ENCODE measurements at places on chromosomes 13 and 19.

- DNase-seq, result no peak
Observed at GRCh38 chr13:43132257-43132656, 108.9 kb downstream of the DNAJC15 start.

- DNase-seq, result peak; percentile 49
Observed at GRCh38 chr19:6424195-6424938, at the start of gene KHSRP. TSS of gene KHSRP (minus strand) at chr19:6424811. CDS start at chr19:6424701, 110 bp downstream.

- DNase-seq, result no peak
Observed at GRCh38 chr13:94224670-94225069, 254.8 kb downstream of the DCT start.

DNA sequence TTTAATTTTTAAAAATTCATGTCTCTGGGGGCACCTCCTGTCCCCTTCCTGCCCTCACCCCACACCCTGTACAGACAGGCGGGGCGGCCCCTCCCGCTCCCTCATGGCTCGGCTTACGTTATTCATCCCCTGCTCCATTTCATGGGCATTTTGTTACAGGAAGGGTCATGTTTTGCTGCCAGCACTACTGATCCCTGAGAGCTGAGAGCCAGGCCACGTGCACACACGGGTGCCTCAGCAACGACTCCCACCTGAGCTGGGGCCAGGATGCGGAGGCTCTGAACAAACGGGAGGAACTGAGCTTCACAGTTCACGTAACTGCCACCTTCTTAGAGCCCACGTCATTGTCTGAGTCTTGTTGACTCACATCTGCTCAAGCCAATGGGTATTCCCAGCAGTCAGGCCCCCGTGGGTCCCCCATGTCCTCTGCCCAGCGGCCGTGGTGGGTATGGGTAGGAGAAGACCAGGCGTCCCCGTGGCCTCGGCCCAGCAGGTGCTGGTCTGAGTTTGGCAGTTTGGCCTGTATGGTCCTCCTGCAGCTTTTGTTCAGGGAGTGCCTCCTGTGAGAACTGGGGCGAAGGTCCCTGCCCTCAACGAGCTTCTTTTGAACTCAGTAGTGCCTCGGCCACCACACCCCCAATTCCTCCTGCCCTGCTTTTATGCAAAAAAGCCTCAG, 16.4 kb upstream of the TMEM255B start:
- no peak for DNase-seq

GRCh38 chr13:58767566-58767965, 1136.0 kb downstream of the PCDH17 start:
- no peak for DNase-seq

DNA sequence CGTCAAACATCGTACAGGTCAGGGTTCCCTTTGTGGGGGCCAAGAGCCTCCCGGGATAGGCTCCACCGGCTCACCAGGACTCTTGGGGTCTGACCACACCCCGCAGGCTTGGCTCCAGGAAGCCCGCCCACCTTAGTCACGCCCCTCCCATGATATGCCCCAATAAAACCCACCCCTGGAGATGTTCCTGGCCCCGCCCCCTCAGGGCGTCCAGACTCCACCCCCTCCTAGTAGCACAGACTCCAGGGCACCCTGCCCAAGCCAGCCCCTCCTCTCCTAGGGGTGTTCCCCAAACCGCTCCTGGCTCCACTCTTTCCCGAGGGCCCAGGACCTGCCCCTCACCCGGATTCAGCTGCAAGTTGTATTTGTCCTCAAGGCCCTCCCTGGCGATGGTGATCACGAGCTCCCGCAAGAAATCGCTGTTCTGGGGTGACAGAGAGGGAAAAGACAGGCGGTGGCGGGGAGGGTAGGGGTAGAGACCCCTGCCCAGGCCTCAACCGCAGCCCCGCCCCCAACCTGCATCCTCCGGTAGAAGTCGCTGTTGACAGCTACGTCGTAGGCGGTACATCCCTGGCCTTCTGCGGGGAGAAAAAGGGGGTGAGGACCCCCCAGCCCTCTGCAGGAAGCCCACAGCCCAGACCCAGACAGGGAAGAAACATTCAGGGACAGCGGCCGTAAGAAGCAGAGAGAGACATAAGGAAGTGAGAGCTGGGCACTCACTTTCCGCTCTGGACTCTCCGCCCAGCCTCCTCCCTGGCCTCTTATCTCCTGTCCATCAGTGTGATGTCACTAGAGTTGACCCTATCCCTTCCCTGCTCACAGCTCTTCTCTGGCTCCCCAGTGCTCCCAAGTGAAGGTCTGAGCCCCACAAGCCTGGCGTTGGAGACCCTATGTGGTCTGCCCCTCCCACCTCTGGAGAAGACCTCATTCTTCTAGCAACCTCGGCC, 3.9 kb downstream of the PIH1D1 start:
- DNase-seq, result peak; percentile 67

DNA sequence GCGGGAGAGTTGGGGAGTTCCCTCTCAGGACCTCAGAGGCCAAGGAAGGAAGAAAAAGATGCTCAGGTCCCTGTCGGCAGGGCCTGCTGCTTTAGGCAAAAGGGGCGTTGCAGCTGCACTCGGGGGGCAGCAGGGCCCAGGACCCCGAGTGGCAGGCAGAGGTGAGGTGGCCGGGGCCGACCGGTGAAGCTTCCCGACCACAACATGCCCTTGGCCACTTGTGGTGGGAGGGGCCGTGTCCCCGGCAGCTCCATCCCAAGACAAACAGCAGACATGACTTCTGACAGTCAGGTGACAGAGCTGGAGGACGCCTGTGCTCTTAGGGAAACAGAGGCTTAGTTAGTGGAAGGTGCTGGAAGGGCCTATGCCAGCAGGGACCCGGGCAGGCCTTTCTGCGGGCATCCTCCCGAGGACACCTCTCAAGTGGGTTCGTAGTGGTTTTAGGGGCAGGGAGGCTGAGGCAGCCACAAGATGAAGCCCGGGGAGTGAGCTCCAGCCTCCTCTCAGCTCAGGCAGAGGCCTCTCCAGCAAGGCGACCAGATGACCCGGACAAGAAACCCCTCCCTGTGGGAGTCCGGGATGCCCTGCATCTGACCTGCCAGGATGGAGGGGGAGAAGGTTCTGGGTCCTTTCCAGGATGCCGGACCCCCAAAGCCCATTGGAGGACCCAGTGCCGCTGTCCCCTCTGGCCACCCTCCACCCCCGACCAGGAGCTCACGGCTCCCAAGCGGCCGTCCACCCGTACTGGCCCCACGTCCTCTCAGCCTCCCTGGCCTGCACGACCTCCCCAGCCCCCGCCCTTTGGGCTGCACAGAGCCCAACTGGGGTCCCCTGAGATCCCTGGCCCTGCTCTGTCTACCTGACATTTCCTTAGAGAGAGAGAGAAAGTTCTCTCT, 24.2 kb downstream of the BTBD2 start:
- no peak for DNase-seq

- no peak for DNase-seq
Observed at GRCh38 chr13:46359714-46360113, 27.3 kb downstream of the RUBCNL start.

GRCh38 chr13:35957996-35958395, 173.2 kb downstream of the DCLK1 start:
- DNase-seq, result no peak

- DNase-seq, result peak; percentile 77
Observed at GRCh38 chr19:3184847-3185460, 776 bp upstream of the NCLN start.

DNA sequence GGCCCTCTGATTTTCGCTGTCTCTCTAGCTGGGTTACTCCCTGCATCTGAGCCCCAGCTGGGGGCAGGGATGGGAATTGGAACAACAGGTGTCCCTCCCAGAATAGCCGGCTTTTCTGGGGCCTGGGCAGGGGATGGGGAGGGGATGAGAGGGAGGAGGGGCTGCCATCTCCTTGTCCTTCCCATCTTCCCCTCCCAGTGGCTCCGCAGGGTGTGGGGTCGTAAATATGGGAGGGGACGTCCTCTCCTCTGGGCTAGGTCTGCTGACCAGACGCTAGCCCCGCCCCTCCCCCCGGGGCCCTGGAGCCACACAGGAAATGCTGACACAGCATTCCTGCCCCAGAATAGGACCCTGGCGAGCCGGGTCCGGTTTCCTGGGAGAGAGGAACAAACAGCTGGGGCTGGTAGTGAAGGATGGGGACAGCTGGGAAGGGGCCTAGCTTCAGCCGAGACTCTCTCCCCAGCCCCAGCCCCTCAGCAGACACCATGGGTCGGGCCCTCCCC, 1.1 kb downstream of the RYR1 start:
- DNase-seq, result no peak

DNA sequence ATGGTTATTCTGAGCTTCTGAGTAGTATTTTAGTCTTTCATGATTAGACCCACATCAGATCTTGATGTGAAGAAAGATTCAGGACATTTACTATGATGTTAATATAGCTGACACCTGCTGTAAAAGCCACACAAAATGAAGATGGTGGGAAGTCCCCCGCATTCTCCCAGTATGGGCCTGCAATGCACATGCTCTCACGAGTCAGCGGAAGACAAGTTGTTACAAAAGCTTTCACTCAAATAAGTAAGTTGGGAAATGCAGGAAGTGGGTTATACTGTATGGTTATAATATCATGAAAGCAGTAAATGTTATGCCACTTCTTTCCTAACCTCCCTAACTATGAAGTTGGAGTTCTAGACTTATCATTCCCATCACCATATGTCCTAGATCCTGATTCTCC, 171.9 kb downstream of the KLF5 start:
- no peak for DNase-seq

DNA sequence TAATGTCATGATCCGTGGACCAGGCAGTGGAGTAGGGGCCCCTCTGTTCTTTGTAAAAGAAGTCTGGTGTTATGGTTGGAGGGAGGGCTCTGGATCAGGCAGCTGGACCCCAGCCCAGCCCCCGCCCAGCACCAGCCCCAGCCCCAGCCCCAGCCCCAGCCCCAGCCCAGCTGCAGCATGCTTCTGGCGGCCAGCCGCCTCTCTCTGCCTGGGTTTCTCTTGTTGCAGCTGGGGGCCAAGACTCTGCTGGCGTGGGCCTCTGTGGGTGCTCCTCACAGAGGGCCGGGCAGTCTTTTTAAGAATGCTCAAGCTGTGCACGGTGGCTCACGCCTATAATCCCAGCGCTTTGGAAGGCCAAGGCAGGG, 17.9 kb downstream of the DOT1L start:
- no peak for DNase-seq

DNA sequence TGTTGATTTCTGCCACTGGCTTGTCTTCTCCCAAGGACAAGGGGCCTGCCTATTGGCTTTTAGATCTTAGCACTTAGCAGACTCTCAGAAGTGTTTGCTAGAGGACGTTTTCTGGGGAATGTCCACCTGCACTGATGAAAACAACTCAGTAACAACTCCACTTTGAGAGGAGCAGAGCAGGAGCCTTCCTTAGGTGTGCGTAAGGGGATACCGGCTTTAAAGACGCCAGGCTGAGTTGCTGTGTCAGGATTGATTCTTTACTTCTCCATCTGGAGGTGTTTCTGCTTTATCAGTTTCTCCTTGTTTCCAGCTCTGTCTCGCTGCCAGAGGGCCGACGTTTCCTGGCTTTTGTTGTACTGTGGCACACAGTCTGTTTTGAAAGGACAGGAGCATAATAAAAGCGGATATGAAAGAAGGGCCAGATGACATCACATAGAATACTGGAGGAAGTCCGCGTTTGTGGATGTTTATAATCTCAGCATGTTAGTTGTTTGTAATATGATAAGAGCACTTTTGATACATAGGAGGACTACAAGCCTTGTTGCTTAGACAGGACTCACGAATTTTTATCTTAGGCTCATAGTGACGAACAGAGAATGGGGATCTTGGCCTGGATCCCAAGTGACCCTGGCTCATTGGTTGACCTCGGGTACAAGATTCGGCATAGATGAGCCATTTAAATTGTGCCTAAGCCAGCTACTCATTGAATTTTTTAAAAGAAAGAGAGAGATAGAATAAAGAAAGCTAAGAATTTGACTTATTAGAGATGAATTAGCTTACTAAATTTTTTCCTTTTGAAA, 34.6 kb downstream of the COL4A2 start:
- DNase-seq, result no peak

DNA sequence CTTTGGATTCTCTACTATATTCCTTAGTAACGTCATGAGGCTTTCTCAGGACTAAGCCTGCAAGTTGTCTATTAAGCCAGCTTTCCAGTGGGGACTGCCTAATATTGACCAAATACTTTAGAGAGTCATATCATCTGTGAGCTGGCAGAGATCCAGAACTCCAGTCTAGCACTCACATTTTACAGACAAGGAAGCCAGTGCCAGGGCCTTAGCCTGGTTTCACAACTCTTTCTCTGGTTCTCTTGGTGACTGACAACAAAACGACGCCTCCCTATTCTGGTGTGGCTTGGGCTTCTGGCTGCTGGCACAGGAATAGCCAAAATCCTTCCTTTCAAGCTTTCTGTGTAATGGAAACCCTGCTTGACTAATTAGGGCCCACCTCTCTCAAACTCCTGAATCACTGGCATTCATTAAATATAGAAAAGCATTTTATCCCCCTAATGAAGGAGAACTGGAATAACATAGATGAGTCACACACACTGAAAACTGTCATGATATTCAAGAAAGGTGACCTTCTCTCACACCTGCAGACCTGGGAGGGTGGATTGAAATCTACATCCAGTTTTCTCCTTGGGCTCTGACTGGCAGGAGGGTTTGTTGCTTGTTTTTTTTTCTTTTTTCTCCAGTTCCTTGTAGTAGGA, 75.2 kb upstream of the UBL3 start:
- DNase-seq, result no peak

- no peak for DNase-seq
Observed at GRCh38 chr13:20157151-20157796, 3.6 kb downstream of the GJA3 start.

DNA sequence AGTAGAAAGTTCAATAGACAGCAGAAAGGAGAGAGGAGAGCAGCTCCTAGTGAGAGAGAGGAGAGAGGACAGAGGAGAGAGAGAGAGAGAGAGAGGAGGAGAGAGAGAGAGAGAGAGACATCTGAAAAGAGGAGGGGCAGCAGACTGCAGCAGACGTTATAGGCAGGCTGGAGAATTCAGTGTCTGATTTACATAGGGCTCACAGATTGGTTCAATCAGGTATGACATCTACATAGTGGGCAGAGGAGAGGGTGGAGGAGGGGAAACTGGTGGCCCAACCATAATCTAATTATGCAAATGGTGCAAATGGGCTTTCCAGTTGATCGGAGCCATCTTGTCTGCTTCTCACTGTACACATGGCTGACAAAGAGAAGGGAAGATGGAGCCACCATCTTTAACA, 221.3 kb upstream of the TRPC4 start:
- no peak for DNase-seq

DNA sequence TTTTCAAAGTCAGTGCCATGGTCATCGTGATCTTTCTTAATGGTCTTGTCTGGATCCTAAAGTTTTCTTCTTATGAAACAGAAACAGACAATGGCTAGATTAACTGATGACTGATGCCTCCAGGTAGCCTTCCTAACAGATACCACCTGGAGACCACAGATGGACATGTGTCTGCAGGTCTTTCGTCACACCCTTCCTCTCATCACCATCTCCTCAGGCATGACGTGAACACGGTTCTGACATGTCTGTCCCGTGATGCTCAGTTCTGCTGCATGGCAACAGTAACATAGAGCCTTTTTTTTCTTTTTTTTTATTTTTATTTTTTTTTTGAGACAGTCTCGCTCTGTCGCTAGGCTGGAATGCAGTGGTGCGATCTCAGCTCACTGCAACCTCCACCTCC, 13.1 kb upstream of the LAMP1 start:
- DNase-seq, result no peak

GRCh38 chr13:109844396-109844795, 58.0 kb upstream of the IRS2 start:
- no peak for DNase-seq

All from activated CD4-positive, alpha-beta T cell treated with anti-CD3 and anti-CD28 coated beads for 48 hours (primary cell).